Activated effector memory CD4-positive, alpha-beta T cell treated with Interleukin-2 at 50 U/mL for 16 hours (primary cell): ENCODE measurements at places on chromosomes 3 and 15.

- DNase-seq = no peak
Measured at GRCh38 chr3:121747976-121748375, 1.6 kb downstream of the GOLGB1 start.

DNA sequence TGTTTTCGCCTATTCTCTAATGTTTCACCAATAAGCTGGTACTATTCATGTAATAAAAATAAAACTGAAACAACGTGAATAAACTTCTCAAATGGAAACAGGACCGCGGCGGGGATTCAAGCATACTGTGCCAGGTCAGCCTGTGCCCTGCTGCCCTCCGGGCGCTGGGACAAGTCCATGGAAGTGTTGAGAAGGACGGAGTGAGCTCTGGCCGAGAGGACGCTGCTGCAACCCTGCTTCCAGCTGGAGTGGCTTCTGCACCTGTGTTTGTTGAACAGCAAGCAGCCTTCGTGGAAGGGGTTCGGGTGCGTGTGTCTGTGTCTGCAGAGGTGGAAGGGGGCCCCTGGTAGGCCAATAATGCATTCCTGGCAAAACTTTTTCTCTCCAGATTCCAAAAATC, 50.0 kb upstream of the PCSK6 start:
- no peak for DNase-seq

- DNase-seq = no peak
Measured at GRCh38 chr3:132255041-132255745, 62.0 kb upstream of the ACP3 start.

GRCh38 chr15:99021694-99022093, 14.1 kb upstream of the PGPEP1L start:
- no peak for DNase-seq

DNA sequence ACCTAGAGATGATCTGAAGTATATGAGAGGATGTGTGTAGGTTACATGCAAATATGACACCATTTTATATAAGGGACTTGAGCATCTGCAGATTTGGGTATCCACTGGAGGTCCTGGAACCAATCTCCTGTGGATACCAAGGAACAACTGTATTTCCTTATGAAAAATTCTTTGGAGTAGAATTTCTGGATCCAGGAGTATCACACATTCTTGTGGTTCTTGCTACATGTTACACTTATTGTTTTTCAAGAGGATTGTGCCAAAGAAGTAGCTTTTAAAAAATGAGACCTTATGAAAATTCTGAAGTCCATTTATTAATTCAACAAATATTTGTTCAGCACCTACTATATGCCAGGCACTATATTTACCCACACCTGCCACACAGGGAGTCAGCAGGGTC, 15.7 kb upstream of the TBC1D23 start:
- DNase-seq = no peak

- DNase-seq = no peak
Measured at GRCh38 chr15:100120111-100120510, 221.7 kb downstream of the ADAMTS17 start.

DNA sequence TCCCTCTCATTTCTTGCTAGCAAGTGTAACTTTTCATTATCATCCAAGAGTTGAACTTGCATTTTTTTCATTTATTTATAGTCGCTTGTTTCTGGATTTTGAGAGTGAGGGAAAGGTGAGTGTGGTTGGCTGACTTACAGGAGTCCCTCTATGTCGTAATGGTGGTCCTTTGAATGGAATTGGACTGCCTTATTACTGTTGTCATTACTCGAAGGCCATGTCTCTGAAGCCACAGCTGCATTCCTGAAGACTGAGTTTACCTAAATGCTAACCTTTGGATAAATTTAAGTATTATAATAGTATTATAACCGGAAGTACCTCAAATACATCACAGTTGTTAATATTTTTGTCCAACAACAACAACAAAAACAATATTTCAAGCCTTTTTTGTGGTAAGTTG, 488.9 kb downstream of the GABRG3 start:
- no peak for DNase-seq

GRCh38 chr3:126119008-126119675, 35.2 kb upstream of the SLC41A3 start:
- no peak for DNase-seq

DNA sequence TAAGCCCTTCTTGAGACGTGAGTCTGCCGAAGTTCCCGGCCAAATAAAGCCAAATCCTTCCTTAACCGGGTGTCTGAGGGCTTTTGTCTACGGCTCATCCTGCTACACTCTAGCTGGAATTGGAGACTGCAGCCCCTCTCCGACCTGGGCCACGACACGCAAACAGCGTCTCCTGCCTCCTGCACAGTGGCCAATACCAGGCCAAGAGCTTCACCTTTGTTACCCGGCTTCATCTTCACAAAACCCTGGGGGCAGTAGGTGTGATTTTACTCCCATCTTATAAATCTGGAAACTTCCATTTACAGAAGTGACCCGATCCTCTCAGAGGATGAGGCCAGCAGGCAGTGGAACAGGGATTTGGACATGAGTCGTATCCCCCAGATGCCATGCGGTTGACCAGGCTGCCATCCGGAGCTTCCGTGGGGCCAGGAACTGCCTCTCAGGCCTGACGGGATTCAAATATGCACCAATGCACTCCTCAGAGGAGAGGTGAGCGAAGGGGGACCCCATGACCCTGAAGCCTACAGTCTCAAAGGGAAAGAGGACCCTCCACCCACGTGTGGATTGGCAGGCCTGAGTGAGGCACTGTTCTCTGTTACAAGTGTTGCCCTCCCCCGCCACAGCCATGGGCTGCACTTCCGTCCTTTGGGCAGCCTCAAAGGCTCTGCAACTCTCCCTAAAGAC, 53.2 kb upstream of the KLF13 start:
- DNase-seq = no peak

- DNase-seq = no peak
Measured at GRCh38 chr3:44340058-44340395, 1.5 kb downstream of the TCAIM start.

DNA sequence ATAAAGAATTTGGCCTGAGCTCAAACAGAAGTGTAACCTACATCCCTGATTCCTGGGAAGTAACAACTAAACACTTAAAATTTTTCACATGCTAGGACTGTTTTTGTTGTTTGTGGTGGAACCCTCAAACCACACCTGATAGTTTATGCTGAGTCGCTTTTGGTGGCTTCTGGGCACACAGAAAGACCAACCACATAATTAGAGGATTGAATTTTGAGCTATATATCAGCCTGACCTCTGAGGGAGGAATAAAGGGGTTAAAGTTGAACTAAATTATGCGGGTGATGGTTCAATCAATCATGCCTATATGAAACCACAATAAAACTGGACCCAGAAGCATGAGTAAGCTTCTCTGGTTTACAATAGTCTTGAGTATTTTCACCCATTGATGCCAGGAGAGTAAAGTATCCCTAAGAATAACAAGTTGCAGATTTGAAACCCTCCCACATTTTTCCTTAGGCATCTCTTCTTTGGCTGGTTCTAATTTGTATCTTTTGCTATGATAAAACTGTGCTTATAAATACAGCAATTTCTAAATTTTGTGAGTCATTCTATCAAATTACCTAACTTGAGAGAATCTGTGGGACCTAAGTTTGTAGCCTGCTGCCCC, 1304.5 kb upstream of the GBE1 start:
- no peak for DNase-seq

GRCh38 chr15:28133281-28133680, 34.2 kb upstream of the OCA2 start:
- no peak for DNase-seq

GRCh38 chr15:39180483-39180933, 400.4 kb upstream of the THBS1 start:
- no peak for DNase-seq
